ENCODE measurements at places on chromosomes 7 and 10. TPM values are rescaled to one million over a fixed set of nuclear protein-coding genes. Genes with fewer than 3 reads are reported as not detected.

The TBXAS1 gene
- polyA plus RNA-seq, result 4.9 TPM

The PRR15 gene
- polyA plus RNA-seq, result 3.2 TPM

The GIMAP1 gene
- polyA plus RNA-seq, result not detected

GRCh38 chr7:39534599-39534998 lies 31.6 kb upstream of the YAE1 start:
- peaks cover 10% of the 10 kb centered on the region for H3K27me3 ChIP-seq
- H3K4me3 ChIP-seq, result no peak overlapping the region
- H3K27ac ChIP-seq, result no peak overlapping the region
- H3K36me3 ChIP-seq, result no peaks in the 10 kb centered on the region
- no peak for DNase-seq
- peaks cover 22% of the 10 kb centered on the region for H3K4me1 ChIP-seq

The SYT15B gene
- not detected for polyA plus RNA-seq

All from HepG2 (cell line).